ENCODE measurements at places on chromosomes 6 and 20.

DNA sequence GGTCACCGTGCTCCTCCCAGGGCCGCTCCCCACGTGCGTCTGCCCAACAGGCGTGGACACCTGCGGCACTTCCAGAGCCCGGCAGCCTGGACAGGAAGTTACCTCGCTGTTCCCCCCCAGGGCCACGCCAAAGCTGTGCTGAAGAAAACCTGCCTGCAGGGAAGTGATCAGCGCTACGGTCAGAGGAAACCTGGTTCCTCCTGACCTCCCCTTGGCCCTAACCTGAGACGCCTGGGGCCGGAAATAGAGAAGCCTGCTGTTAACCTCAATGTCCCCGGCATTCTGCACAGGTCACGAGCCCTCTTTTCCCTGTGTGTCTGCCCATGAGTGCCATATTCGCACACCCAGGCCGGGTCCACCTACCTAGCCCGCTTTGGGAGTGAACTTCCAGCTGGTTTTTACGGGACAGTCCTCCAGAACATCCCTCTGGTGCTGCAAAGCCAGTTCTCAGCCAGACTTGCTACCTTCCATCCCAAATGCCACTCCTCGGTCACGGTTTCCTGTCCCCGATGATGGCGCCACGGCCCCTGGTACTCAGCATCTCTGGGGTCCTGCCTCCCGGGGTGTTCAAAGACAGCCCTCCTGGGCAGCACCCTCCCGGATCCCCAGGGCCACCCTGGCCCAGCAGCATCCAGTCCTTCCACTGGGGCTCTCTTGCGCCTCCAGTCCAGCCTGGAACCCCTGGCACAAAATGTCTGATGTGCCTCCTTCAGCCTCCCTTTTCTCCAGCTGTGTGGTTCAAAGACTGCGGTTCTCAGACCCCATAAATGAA, 12.0 kb upstream of the IRF4 start:
- DNase-seq, result no peak

DNA sequence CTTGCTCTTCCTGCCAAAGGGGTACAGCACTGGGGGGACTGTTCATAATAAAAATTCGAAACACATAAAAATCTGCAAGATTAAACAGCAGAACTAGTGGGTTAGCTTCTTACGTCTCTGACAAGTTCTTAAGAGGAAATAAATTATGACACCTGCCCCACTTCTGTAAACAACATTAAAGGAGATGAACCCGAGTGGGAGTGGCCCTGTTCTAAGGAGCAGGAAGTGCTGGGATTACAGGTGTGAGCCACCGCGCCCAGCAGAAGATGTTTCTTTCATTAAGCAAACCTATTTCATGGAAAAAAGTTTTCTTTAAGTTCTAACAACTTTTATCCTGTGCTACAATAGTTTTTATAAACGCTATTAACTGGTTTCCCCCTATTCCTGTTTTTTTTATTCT, 24.6 kb downstream of the USP45 start:
- DNase-seq, result no peak

- DNase-seq, result no peak
Observed at GRCh38 chr6:105648276-105648675, 245.4 kb upstream of the PREP start.

DNA sequence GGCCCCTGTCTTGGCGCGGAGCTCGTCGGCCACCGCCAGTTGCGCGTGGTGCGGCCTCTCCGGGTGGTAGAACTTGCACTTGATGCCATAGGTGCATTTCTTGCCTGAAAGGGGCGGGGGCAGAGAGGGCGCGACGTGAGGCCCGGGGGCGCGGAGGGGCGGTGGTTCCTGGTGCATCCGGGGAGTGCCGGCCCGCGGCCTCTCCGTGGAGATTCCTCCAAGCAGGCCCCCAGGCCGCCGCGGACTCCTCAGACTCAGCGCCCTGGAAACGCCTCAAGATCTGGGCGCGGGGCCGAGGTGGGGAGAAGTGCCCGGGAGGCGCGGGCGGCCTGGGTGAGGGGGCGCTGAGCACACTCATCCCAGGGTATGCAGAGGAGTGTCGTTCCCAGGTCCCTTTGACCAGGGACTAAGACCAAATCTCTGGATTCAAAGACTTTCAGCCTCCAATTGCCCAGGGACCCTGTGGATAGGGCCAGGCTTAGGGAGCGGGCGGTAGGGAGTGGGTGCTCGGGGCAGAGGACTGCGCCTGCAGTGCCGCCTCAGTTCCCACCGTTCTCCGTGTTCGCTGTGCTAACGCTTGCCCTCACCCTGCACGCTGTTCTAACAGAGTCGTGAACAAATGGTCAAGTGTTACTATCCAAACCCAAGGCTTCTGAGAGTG, 33.3 kb downstream of the ZC3H12D start:
- DNase-seq, result peak; percentile 27

- no peak for DNase-seq
Observed at GRCh38 chr20:52619671-52620070, 352.5 kb upstream of the TSHZ2 start.
